ENCODE measurements at places on chromosomes 1 and 21.

- no peak for DNase-seq
These were observed 487.8 kb downstream of the PCP4 start for GRCh38 chr21:40355076-40355475.

DNA sequence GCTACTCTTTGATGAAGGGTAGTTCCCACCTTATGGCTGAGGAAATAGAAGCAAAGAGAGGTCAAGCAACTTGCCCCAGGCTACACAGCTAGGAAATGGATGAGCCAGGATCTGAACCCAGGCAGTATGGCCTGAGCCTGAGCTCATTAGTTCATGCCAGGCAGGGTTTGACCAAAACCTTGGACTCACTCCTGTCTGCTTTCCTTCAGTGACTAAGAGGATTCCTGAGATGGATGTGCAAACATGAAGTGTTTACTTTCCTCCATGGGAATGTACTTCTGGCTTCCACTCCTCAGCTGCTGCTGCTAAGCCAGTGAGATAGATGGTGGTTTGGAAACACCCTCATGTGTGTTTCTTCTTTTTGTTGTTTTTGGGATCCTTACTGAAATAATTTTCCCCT is 35.1 kb upstream of the ERRFI1 start:
- no peak for DNase-seq

DNA sequence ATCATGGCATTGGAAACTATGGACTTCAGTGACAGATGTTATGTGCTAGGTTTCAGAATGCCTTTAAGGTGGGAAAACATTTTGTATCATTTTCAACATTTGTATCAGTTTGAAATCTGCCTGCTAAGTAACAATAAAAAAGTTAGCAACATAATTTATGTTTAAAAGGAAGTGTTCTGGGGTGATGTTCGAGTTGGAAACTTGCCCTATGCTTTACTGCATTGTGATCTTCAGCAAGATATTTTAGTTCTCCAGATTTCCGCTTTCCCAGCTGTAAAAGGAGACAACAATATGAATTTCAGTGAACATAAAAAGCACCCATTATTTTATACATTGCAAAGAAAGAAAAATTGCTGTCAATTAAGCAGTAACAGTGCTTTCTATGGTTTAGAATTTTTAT is 187.4 kb downstream of the DISC1 start:
- no peak for DNase-seq

DNA sequence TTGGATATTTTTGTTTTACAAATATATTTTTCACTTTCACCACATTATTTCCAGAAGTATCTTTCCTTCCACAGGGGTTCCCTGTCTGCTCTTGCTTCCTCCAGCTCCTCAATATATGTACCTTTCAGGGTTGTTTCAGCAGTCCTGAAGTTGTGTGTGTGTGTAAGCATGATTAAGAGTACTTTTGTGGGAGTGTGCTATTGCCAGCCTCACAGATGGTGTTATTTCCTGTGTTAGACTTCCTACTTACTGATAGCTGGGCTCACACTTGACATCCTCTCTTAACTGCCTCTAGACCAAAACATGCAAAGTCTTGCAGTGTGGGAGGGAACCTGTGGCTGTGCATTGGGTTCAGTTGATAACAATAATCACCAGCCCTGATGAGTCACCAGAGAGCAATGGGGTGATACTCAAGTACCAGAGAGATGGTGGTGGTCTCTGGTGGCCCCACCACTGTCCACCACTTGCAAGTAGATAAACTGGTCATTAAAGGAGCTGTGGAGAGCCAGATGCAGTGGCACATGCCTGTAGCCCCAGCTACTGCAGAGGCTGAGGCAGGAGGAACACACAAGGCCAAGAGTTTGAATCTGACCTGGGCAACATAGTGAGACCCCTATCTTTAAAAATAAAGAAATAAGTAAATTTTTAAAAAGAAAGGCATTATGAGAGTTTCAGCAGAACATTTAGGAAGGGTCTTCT is 126.7 kb downstream of the NR5A2 start:
- no peak for DNase-seq

DNA sequence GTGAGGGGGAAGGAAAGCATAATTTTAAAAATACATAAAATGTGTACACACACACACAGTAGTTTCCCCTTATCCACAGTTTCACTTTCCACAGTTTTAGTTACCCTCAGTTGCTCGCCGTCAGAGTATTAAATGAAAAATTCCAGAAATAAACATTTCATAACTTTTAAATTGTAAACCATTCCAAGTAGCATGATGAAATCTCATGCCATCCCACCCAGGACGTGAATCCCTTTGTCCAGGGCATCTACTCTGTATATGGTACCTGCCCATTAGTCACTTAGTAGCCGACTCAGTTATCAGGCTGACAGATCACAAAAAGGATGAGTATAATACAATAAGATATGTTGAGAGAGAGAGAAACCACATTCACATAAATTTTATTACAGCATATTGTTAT is 36.2 kb downstream of the EPS15 start:
- DNase-seq = no peak

DNA sequence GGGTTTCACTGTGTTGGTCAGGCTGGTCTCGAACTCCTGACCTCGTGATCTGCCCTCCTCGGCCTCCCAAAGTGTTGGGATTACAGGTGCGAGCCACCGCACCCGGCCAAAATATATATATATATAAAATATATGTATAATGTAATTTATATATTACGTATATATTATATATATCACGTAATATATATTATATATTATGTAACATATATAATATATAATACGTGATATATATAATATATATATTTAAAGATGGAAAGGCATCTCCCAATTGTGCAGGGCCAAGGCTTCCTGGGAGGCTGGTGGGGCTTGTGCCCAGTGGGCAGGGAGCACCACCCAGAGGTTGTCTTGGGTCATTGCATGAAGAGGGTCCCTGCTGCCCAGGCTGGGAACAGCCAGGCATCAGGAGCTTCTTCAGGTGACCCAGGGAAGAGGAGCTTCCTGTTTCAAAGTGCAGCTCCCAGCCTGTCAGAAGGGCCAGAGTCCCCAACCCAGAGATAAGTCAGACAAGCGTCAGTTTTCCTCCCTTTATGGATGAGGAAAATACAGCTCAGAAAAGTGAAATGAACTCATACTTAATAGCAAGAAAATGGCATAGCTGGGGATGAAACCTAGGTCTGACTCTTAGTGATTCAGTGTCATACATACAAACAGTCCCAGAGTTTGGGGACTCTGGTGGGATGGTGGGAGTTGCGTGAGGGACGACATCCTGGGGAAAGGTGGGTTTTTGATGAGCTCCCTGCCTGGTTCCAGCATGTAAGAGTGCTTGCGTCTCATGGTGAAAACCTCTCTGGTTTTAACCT is 12.0 kb downstream of the UBE2Q1 start:
- no peak for DNase-seq

GRCh38 chr1:95116580-95117206 is 462 bp upstream of the TLCD4 start:
- no peak for DNase-seq

DNA sequence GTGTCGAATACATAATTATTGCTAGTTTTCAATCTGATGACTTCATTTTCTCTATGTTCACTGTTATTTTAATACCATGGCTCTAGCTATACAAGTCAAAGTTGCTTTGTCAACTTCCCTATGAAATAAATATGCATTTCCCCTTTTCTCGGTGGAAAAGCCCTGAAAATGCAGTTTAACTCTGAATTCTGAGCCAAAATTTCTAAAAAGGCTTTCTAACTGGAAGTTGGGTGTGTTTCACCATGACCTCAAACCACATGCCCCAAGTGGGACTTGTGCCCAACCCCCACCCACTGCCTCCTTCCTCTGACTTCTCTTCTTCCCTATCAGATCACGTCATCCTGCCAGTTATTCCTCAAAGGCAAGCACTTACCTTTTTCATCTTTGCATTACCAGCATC is 8.9 kb downstream of the MKNK1 start:
- DNase-seq = no peak

GRCh38 chr21:36696390-36697059 is 2.4 kb upstream of the SIM2 start:
- DNase-seq = no peak

DNA sequence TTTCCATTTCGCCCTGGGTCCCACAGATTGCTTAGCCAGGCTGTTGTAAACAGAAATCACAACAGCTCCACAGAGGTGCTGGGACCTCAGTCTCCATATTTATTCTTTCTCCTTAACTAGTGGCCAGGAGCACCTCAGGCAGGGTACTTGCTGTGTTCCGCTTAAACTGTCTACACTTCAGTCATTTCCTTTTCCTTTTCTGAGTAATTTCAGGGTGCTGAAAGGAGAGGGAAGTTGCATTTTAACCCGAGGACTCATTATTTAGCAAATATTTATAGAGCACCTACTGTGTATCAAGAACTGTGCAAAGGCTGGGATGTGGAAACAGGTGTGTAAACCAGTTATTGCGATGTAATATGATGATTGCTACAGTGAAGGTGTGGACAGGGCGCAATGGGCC is 41.9 kb downstream of the ACP6 start:
- no peak for DNase-seq

- no peak for DNase-seq
These were observed 45.6 kb downstream of the RHBG start for GRCh38 chr1:156414461-156415064.

- DNase-seq = no peak
These were observed 27.4 kb downstream of the ELF3 start for GRCh38 chr1:202037706-202038296.

GRCh38 chr1:40224040-40224439 is 23.7 kb upstream of the TMCO2 start:
- DNase-seq = no peak

- DNase-seq = no peak
These were observed 4.2 kb downstream of the UBR4 start for GRCh38 chr1:19205845-19206244.

DNA sequence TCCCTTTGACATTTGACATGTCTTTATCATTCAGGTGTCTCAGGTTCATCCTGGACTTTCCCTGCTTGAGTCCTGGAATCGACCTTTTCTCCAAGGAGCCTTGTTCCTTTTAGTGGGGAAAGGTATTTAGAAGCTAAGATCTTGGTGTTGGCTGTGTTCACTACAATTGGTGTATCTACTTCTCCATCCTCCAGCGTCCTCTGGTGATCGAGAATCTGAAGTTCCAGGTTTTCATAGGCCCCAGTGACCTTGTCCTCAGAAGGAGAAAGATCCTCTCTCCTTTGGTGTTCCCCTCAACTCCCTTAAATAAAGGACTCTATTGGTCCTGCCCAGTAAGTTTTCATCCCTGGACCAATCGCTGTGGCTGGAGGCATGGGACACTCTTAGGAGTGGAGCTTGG is 22.1 kb downstream of the MROH7 start:
- no peak for DNase-seq

GRCh38 chr1:150407330-150407729 is 43.4 kb downstream of the RPRD2 start:
- DNase-seq = no peak

DNA sequence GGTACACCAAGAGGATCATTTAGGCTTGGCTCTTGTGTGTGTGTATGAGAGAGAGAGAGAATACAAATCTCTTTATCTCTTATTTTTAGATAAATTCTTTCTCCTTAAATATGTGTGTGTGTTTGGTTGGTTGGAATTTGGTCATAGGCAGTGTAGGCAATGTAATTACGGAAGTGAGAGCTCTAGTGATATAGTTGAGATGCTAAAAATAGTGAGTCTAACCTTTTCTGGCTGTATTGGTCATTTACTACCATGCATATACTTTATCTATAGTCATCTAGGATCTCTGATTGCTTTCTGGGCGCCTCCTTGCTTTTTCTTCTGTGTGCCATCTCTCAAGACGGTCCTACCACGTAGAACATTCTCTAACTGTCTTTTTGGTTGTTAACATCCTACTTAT is 250.2 kb downstream of the NUF2 start:
- DNase-seq = no peak

- DNase-seq = no peak
These were observed 7.0 kb downstream of the TAS1R2 start for GRCh38 chr1:18852501-18852900.

GRCh38 chr1:199746666-199747384 is 280.7 kb upstream of the NR5A2 start:
- no peak for DNase-seq

DNA sequence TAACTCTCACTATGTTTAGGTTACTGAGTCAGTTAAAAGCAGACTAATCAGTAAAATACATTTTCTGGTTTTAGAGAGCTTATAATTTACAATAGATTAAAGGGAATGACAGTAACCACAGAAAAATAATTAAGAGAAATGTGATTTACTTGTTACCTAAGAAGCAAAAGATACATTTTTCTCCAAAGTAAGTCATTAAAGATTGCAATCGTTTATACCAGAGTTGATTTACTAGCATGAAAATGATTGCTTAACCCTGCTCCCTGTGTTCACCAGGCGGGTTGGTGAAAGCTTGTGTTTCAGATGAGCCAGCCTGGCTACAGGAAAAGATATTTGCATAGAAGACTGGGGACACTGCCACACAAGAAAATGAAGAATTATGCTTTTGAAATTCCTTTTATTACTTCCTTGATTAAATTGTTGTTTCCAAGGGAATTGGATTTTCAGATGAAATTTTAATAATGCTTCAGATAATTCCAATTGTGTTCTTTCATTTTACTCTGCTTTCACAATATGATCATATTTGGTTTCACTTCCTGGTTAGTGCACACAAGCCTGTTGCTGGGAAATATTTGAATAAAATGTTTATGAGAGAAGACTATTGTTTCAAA is 27.9 kb downstream of the LRRC8B start:
- no peak for DNase-seq

- DNase-seq = no peak
These were observed 22.4 kb downstream of the RPL5 start for GRCh38 chr1:92854101-92854785.

GRCh38 chr1:11229203-11229602 is 33.1 kb downstream of the MTOR start:
- DNase-seq = no peak

GRCh38 chr1:15104768-15105167 is 48.8 kb upstream of the TMEM51 start:
- DNase-seq = no peak

GRCh38 chr1:111199329-111199728 is 1.1 kb downstream of the DENND2D start:
- DNase-seq = no peak

- no peak for DNase-seq
These were observed 31.4 kb downstream of the NAV1 start for GRCh38 chr1:201570181-201570885.

DNA sequence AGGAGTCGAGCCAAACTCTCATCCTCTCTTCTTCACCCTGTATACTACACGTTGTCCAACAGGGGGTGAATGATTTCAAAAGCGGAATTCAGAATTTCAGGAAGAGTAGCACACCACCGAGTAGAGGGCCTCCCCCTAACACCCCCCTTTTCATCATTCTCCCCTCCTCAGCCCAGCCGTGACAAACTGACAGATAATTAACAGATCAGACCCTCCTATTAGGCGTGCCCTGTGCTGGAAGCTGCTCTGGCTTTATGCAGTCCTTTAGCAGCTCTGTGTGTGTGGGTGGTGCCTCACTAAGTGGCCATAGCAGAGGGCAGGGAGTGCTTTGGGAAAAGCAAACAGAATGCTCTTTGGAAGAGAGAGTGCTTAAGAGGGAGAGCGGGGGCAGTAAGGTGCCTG is 44.3 kb downstream of the PEX14 start:
- no peak for DNase-seq

GRCh38 chr1:69952676-69953075 is 252.7 kb downstream of the LRRC40 start:
- no peak for DNase-seq

Measured in activated gamma-delta T cell (primary cell).